ENCODE measurements at places on chromosomes 13 and 19. TPM values are rescaled to one million over a fixed set of nuclear protein-coding genes. Genes with fewer than 3 reads are reported as not detected.

The SOX1 gene
- not detected for total RNA-seq

The TRAPPC5 gene
- total RNA-seq = 125 TPM

The TMEM38A gene
- total RNA-seq = 0.34 TPM

The CEACAM4 gene
- not detected for total RNA-seq

The NCAN gene
- total RNA-seq = not detected

The KCNJ14 gene
- total RNA-seq = 1.8 TPM

The NEK3 gene
- total RNA-seq = 10.7 TPM

The LGALS14 gene
- total RNA-seq = not detected

The URAD gene
- not detected for total RNA-seq

The RNU6-9 gene
- not detected for total RNA-seq

The ZNF433 gene
- 2.3 TPM for total RNA-seq

The ZNF793 gene
- total RNA-seq = 1.5 TPM

The LMO7 gene
- 71.6 TPM for total RNA-seq

The KANK3 gene
- total RNA-seq = 0.68 TPM

The ZNF599 gene
- 10.9 TPM for total RNA-seq

The AMH gene
- total RNA-seq = 3.7 TPM

The TYK2 gene
- total RNA-seq = 68.0 TPM

The GRK1 gene
- not detected for total RNA-seq

The ADGRE1 gene
- not detected for total RNA-seq

The SULT2A1 gene
- not detected for total RNA-seq

The SLC10A2 gene
- not detected for total RNA-seq

The CAMSAP3 gene
- total RNA-seq = not detected
